Activated naive CD4-positive, alpha-beta T cell (primary cell): ENCODE measurements at places on chromosomes 11 and 22.

GRCh38 chr22:18104566-18104965 lies 6.0 kb upstream of the TUBA8 start:
- DNase-seq = no peak

DNA sequence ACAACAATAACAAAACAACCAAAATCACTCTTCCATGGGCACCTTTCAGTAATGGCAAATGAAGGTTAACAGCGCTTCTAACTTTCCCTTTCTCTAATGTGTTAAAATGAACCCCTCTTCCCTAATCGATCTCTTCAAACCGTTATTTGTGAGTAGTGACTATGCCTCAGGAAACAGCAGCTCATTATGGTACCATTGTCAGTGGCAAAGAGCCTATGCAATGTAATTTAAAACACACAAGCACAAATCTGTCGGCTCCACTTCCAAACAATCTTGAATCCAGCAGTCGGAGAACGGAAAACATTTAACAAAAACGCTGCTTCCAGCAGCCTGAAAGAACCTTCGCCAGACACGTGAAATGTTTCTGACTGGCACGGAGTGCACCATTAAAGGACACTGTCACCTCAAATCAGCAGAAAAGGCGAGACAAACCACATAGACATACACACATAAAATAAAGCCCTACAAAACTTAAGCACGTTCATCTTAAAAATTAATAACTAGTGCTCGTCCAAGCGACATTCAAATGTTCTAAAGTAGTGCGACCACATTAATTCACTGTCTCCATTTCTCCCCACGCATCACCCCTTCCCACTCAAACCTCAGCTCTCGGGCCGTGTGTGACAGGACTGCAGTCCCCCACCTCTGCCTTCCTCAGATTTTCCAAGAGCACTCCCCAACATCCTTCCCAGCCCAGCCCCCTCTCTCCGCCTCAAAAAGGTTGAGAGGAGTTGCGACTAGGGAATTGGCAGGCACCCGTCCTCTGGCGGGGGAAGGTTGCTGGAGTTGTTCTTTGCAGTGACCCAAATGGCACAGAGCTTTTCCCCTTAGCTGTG lies 748 bp downstream of the RAB30 start:
- no peak for DNase-seq

GRCh38 chr22:37020192-37020479 lies 594 bp downstream of the MPST start:
- DNase-seq = no peak

- DNase-seq = no peak
These were observed 183.2 kb upstream of the NECTIN1 start for GRCh38 chr11:119912229-119912628.

GRCh38 chr11:28674433-28675103 lies 566.4 kb downstream of the METTL15 start:
- no peak for DNase-seq

DNA sequence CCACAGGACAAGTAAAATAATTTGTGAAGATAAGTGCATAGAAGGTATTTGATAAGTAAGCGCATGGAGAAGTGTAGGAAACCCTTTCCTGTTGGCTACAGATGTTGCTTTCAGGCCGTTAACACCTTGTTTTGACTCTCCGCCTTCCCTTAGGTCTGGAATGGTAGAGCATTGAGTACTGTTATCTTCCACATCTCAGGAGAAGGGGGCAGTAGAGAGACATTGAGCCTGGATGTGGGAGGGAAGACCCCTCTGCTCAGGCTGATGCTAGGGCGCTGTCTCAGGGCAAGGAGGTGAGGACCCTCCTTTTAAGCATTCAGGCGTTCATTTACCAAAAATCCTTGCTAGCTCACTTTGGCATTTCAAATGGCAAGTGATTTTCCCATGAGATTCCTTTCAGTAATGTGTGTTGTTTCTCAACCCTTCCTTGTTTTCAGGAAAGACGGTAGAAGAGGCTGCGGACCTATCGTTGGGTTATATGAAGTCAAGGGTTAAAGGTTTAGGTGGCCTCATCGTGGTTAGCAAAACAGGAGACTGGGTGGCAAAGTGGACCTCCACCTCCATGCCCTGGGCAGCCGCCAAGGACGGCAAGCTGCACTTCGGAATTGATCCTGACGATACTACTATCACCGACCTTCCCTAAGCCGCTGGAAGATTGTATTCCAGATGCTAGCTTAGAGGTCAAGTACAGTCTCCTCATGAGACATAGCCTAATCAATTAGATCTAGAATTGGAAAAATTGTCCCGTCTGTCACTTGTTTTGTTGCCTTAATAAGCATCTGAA lies 27.0 kb upstream of the SCGB1A1 start:
- DNase-seq = no peak

DNA sequence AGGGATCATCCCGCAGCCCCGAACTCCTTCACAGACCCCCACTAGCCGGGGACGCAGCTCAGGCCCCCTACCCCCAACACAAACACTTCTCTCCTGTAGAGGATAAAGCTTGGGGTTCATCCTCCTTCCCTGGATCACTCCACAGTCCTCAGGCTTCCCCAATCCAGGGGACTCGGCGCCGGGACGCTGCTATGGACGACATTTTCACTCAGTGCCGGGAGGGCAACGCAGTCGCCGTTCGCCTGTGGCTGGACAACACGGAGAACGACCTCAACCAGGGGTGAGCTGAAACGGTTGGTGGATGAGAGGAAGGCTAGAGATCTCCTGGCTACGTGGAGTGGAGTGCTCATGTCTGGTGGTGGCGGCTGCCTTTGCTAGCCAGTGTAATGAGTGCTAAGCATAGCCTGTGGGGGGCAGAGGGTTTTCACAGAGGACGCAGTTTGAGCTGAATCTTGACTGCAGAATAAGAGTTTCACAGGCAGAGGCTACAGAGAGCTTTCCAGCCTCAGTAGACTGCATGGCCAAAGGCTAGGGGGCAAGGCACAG lies 580 bp downstream of the ILK start:
- DNase-seq = peak; percentile 19

- no peak for DNase-seq
These were observed 73.4 kb downstream of the UVRAG start for GRCh38 chr11:75888416-75888815.

DNA sequence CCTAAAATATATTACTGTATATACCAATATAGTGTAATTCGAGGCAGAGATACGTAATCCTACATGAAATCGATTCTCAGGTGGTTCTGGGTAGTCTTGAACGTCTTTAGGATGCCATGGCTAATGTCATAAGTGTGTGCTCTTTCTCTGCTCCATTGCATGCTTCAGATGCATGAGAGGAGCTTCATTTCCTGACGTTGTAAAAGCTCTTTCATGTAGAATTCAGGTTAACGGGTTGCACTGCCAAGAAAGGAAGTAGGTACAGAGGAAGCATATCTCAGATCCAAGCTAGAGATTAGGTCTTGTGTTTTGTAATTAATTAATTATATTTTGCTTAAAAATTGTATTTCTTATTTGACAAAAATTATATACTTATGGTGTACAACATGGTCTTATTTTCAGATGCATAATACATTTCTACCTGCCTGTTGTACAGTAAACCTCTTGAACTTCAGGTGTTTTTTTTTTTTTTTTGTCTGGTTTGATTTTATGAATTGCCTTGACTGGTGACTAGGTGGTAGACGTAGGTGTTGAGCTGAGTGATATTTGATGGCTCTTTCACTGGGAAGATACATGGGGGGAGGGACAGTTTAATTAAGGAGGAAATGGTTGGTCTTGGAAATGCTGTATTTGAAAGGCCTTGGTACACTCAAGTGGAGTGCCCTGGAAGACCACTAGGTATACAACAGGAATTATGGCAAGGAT lies 9.3 kb downstream of the NUP50 start:
- no peak for DNase-seq

GRCh38 chr11:64206457-64207255 lies at the start of gene FERMT3:
TSS of gene FERMT3 (plus strand) at chr11:64206721. CDS start at chr11:64207365, 644 bp downstream.
- no peak for DNase-seq

DNA sequence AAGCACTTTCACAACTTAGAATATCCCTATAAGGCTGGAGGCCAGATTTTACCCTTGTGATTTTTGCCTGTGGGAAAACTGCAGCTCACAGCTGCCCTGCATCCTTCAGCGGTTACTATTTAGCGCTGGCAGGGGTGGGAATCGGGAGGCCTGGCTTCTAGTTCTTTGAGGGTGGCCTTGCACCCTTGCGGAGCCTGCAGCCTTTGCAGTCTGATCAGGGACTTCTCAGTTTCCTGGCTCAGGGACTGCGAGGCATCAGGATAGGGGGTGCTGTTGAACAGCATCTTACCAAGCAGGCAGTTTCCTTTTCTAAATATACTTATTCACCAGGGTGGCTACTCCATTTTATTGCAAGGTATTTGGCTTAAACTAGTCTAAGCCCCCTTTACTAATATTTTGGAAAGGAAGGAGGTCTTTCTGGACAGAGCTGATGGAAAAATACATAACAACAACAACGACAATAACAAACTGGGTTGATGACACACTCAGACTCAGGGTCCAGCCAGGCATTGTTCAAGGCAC lies 2.9 kb upstream of the APOA1 start:
- DNase-seq = no peak

DNA sequence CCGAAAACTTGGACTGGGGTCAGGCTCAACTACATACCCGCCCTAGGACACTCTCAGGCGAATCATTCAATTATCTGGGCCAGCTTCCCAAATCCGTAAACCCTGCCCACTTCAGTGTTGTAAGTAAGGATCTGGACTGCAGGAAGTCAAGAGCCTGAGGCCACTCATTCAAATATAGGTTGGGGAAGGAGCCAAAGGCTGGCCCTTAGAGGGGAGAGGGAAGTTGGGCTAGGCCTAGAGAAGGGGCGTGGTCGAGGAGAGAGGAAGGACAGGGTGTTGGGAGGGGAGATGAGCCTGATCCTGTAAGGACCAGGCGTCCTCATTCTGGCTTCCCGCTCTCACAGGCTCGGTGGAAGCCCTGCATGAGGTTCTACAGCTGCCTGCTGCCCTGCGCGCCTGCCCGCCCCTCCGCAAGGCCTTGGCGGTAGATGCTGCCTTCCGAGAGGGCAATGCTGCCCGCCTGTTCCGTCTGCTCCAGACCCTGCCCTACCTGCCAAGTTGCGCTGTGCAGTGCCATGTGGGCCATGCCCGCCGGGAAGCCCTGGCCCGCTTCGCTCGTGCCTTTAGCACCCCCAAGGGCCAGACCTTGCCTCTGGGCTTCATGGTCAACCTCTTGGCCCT lies 3.0 kb downstream of the SAC3D1 start:
- no peak for DNase-seq

DNA sequence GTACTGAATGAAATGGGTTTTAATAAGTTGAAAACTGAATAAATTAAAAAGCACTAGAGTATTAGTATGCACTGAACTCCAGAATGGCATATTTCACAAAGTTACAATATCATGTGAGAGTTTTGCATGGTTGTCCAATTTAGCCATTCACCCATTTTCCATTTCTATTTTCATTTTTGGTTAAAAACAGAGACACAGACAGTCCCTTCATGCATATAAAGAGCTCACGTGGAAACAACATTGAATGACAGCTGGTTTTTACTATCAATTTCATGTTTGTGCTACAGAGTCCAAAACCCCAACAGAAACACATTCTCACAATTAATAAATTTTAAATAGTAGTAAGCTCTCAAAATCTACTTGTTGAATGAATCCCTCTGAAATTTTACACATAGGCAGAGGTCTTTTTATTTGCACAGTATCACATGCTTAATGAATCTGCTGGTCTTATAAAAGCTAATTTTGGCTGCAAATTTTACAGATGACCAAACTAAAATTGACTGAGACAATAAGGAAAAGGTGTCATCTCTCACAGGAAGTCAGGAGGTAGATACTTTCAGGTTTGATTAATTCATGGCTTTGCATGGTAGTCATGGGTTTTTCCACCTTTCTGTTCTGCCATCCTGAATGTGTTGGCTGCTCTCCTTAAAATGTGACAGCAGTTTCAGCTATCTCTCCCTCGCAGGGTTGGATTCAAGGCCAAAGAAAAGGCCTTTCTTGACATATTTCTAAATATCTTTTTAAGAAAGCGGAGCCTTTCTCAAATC lies 20.6 kb upstream of the DDI1 start:
- DNase-seq = no peak

DNA sequence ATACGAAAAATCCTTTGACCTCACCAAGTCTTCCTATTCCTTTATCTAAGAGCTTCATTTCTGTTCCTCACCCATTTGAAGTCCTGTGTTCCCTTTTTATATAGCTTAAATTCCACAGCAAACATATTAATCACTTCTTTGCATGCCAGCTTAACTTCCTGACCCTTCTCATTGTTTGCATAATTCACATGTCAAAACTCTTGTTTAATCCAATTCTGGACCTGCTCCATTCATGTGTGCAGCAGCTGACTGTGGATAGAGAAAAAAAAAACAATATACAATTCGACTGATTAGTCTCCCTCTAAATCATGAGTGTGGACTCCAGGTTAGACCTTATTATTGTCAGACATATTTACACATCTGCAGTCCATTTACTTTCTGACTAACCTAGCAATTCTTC lies 991.2 kb upstream of the TENM4 start:
- DNase-seq = no peak

DNA sequence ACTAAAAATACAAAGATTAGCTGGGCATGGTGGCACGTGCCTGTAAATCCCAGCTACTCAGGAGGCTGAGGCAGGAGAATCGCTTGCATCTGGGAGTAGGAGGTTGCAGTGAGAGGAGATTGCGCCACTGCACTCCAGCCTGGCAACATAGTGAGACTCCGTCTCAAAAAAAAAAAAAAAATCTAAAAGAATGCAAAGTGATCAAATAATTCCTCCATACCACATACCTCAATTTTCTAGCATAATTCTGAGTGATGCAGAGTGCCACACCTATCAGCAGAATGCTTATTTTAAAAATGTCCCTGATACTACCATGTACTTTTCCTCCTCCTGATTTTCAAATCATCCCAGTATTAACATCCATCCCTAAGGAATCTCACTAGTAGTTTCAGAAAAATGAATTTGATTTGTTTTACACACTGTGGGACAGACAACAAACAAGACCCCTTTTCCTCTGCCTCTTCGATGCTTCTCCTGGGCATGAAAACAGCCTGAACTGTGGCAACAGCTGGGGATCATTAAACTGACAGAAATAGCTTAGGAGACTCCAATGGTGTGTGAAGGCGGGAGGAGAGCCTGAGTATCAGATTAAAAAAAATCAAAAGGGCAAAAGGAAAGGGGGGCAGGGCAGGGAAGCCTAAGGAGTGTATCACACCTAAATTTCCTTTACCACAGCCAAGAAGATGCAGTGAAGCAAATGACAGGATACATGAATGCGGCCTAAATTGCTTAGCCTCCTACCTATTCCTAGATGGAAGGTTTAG lies 114.7 kb downstream of the SGSM3 start:
- DNase-seq = no peak

DNA sequence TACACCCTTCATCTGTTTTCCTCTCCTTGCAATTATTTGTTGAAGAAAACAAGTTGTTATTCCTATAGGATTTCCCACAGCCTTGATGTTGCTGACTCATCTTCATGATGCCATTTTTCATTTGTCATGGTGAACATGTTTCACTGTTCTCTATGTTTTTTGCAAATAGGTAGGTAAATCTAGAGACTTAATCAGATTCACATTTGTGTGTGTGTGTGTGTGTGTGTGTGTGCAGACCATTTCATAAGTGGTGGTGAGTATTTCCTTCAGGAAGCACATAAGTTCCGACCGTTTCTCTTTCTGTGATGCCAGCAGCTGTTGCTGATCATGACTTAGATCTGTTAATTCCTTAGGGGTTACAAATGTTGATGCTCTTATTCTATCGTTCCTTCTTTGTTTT lies 80.3 kb upstream of the IZUMO1R start:
- no peak for DNase-seq

- DNase-seq = no peak
These were observed 55.1 kb upstream of the PDGFD start for GRCh38 chr11:104219096-104219495.
